ENCODE measurements at places on chromosomes 1 and 21. TPM values are rescaled to one million over a fixed set of nuclear protein-coding genes. Genes with fewer than 3 reads are reported as not detected.

DNA sequence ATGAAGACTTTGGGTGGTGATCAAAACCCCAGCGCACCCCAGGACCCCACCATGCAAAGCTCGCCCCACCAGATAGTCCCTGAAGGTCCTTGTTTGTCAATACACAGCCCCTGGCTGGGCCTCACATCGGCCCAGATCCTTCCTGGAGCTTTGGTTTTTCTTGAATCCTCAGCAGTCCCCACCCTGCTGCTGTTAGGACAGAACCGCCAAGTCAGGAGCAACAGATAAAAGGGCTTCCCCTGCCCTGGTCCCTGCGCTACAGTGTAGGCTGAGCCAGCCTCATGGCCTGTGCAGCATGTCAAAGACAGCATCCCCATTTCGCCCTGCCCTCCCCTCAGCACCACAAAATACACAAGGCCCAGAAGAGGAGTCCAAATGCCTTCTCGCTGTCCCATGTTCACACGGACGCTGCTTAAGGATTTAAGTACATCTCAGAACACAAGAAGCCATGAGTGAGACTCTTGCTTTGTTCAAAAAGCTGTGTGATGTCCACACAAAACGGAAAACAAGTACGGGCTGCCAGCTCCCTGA is 65.7 kb downstream of the PSMG1 start:
- DNase-seq: no peak

- no peak for DNase-seq
Observed at GRCh38 chr1:12422488-12422887, 192.7 kb downstream of the VPS13D start.

GRCh38 chr1:29811247-29811646 is 574.9 kb downstream of the PTPRU start:
- DNase-seq: no peak

DNA sequence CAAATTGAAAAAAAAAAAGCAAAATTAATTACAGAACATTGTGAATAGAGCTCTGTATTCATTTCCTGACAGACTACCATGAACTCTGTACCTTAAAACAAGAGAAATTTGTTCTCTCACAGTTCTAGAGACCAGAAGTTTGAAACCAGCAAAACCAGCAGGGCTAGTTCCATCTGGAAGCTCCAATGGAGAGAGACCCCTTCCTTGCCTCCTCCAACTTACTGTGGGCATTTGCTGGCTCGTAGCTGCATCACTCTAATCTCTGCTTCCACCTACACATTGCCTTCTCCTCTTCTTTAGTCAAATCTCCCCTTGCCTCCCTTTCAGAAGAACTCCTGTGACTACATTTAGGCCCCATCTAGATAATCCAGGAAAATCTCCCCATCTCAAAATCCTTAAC is 56.5 kb downstream of the SYDE2 start:
- DNase-seq: no peak

- DNase-seq: no peak
Observed at GRCh38 chr1:3690282-3691065, 38.2 kb downstream of the TP73 start.

DNA sequence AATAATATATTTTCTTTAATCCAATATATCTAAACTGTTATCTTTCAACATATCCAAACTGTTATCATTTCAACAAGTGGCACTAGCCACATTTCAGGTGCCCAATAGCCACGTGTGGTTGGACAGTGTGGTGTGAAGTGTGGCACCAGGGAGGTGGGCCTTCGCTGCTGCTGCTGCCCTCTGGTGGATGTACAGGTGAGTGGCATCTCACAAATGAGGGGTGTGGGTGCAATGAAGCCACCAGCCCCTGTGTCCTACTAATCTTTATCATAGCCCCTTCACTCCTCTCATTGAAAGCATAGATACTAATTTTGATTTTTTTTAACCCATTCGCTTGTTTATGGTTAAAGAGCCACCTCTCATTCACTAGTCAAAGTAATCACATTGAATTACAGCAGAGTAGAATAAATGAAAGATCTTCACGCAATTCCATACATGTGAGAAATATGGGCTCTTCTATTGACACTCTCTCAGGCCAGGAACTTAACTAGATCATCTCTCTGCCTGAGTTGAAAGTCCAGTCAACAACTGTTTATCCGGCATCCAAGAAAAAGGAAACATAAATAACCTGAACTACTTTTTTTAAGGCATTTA is 499.2 kb downstream of the OMA1 start:
- DNase-seq: no peak

- DNase-seq: no peak
Observed at GRCh38 chr21:20108016-20108415, 890.2 kb upstream of the NCAM2 start.

GRCh38 chr1:112954945-112955772 is 837 bp downstream of the SLC16A1 start:
- peak; percentile 48 for DNase-seq

DNA sequence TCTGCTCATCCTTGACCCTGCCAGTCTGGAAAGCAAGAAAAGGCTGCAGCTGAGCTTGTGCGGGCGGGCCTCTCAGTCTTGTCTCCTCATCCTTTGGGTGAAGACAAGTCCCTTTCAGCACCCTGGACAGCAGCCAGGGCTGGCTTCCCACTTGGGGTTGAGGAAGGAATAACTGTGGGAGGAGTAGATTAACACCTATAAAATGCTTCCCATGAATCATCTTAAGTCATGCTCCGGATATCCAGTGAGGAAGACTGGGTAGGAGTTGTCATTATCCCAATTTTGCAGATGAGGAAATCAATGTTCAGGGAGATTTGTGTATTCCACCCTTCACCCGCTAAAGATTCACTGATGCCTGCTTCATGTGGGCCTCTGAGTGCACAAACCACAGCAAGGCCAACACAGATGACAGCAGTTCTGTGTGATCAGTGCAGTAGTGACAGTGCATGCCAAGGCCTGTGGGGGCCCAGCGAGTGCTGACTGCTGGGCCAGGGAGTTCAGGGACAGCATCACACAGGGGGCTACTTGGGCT is 20.1 kb upstream of the COL16A1 start:
- DNase-seq: peak; percentile 30

DNA sequence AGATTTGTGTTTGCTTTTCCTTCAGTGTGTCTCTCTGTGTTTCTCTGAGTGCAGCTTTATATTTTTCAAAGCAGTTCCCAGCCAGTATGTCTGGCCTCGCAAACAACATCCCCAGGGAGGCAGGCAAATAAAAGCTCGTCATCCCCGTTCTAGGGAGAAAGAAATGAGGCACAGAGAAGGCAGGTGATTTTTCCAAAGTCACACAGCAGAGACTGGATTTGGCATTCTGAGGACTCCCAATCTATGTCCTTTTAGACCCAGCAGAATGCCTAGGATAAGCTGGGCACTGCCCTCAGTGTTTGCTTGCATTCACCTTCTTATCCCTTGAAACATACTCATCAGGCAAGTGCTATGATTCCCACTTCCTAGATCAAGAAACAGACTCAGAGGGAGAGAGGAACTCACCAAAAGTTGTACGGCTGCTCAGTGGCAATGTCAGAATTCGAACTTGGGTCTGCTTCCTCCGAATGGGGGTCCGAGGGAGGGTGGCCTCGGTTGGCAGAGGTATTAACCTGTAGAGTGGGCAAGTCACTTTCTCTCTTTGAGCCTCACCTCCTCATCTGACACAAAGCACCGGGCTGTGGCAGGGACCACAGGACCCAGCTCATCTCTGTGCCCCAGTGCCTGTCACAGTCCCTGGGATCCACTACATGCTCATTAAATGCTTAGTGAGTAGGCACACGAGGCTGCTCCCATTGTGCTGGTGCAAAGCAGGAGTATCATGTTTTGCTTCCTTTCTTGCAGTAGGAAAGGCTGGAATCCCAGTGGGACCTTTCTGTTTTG is 4.2 kb downstream of the RAP1GAP start:
- DNase-seq: no peak

DNA sequence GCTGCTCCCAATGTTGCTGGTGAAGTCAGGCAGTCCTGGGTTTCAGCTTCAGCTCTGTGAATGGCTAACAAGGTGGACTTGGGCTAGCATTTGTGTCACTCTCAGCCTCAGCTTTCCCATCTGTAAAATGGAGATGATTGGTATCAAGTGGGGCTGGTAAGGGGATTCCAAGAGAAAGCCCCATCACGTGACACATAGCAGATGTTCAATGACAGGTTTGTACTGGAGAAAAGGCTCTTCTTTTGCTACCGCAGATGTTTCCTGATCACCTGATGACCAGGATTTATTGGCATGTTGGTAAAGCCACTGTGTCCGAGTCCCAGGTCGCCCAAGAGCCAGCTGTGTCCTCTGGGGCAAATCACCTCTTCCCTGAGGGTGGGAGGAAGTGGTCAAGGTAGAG is 335.0 kb downstream of the MATN1 start:
- no peak for DNase-seq

The SPRR4 gene
- not detected for polyA plus RNA-seq

The DIO1 gene
- not detected for polyA plus RNA-seq

The OLFML2B gene
- polyA plus RNA-seq: not detected

The PLEKHA6 gene
- not detected for polyA plus RNA-seq

The ANKRD45 gene
- polyA plus RNA-seq: not detected

All from immature natural killer cell (primary cell).